HS-5 (cell line): ENCODE measurements at places on chromosomes 16 and 17.

- no peak for DNase-seq
Observed at GRCh38 chr17:12342609-12343435, 322.1 kb downstream of the MAP2K4 start.

DNA sequence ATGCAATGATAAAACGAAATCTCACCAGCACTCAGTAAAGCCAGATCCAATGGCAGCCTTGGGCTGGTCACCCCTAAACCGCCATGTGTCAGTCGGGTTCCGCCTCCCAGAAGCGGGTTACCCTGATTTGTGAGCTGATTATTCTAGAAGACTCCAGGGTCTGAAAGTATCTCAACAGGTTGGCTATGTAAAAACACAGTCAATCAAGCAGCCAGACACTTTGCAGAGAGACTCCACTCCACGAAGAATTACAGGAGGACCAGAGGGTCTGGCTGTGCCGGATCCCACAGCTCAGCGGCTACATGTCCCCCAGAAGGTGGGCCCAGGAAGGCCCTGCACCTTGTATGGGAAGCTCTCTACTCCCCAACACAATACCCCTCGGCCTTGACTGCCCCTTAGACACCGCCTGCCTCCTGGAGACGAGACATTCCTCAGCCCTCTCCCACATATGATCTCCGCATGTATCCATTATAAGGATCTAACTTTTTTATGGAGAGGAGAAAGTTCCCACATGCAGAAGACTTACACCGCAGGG is 23.3 kb downstream of the ZFHX3 start:
- DNase-seq = no peak

DNA sequence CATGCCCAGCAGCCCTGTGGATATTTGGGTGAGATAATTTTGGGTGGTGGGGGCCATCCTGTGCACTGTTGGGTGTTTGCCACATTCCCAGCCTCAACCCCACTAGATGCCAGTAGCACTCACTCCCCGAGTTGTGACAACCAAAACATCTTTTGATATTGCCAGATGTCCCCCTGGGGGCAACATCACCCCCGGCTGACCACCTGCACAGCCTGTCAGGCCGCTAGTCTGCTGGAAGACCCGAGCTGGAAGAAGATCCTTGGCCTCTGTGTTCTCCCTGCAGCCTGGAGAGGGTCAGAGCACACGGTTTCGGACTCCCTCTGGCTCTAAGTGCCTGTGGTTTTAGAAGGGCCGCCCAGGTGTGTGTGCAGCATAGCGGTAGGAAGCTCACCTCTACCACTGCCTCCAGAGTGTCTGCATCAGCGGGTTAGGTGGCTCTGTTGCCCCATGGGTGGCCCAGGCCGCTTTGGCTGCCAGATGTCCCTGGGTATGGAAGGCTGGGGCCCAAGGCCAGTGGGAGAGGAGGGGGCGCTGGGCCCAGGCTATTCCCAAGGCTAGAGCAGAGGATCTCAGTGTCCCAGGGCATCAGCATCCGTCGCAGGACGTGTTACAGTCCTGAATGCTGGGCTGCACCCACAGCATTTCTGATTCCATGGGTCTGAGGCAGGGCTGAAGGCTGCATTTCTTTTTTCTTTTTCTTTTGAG is 195.8 kb upstream of the GSE1 start:
- no peak for DNase-seq

DNA sequence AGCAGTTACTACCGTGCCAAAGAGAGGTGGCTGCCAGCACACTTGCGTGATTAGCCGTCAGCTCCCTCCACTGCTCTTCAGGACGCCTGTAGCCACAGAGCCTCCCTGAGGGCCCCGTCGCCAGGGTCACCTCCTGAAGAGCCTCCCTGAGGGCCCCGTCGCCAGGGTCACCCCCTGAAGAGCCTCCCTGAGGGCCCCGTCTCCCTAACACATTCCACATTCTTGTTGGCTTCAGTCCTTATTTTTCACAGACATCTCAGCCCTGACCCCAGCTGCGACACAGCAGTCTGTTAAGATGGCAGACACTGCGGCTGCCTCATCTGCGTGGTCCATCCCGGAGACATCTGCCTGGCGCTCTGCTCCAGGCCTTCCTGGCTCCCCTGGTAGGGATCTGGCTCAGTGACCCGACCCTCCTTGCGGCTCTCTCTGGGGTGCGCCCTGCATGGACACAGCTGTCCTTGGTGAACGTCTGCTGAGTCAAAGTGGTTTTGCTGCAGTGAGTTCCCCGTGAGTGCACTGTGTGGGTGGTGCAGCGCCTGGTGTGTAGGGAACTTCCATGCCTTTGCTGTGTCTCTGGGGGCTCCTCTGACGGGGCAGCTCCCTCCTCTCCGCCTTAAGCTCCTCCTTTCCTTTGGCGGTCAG is 11.4 kb downstream of the ACSF3 start:
- no peak for DNase-seq

GRCh38 chr16:30456302-30456701 is 10.6 kb upstream of the SEPHS2 start:
- no peak for DNase-seq

DNA sequence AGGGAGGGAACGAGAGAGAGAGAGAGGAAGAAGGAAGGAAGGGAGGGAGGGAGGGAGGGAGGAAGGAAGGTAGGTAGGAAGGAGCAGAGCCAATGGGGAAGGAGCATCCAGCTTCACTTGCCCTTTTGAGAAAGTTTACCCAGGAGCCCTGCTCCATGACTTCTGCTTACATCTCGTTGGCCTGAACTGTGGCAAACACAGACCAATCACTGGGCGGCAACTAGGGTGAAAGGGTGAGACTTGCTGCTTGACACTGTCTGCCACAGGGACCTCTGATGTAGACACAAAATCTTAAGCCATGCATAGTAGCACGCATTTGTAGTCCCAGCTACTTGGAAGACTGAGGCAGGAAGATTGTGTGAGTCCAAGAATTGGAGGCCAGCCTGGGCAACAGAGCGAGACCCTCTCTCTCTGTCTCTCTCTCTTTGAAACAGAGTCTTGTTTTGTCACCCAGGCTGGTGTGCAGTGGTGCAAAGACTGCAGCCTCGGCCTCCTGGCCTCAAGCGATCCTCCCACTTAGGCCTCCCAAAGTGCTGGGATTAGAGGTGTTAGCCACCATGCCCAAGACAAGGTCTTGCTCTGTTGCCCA is 19.5 kb upstream of the TUBG2 start:
- DNase-seq = no peak

DNA sequence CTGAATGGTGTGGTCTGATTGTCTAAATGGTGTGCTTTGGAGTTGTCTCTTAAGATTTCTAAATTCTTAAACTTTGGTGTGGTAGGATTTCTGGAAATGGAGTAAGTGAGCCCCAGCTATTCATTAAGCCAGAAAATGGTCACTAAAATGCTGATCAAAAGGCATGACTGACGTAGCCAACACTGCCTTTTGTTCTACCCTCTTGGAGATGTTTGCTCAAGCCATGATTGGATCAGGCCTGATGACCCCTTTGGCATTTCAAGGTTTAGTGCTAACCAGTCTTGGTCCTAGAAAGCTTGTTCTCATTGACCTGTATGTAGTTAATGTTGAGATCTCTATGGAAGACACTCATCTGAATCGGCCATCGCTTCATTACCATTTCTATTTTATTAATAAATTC is 68.0 kb downstream of the KNOP1 start:
- no peak for DNase-seq

DNA sequence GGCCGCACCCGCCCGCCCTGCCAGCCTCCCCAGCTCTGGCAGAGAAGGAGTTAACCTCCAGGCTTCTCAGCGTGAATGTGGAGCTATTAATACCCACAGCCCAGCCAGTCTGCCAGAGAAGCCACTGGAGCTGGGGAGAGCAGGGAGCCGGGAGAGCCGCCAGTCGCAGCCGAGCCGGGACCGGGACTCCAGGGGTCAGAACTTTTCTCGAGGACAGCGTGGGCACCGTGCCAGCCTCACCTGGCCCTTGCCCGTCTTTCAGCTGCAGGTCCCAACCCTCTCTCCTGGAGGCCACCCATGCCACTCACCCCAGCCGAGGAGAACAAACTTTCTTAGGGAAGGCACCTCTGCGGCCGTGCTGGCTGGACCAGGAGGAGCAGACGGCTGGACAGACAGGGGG is 33.8 kb upstream of the SBK1 start:
- DNase-seq = no peak

GRCh38 chr17:81399481-81400153 is 4.4 kb downstream of the BAHCC1 start:
- no peak for DNase-seq

DNA sequence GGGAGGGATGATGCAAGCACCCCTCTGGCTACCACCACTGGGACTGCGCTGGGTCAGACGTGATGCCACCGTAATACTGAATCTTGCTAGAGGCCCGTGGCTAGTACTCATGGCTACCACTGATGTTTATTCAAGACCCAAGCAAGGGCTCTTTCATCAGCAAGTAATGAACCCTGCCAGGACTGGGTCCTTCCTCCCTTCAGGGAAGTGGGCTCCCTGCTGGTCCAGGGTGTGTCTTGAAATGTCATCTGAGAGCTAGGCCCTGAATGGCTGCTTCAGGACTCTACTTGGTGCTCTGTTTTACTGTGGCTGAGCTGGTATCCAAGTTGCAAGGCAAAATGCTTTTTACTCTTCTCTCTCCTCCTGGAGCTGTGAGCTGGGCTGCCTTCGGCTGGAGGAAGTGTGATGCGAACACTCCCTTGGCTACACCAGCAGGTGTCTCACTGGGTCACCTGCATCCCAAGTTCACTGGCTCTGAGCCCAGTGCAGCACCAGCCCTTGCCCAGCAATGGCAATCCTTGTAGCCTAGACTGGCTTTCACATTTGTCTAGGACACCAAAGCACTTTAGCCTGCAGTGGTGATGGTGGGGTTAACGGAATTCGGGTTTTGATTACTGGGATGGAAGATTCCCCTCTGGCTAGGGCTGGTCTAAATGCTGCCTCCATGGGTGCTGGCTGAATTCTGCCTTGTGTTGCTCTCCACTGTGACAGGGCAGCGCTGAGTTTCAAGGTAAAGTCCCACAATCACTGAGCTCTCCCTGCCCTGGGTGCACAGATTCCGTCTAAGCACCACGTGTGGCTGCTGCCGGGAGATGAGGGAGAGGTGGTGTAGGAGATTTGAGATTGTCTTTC is 98.6 kb downstream of the USP22 start:
- no peak for DNase-seq

DNA sequence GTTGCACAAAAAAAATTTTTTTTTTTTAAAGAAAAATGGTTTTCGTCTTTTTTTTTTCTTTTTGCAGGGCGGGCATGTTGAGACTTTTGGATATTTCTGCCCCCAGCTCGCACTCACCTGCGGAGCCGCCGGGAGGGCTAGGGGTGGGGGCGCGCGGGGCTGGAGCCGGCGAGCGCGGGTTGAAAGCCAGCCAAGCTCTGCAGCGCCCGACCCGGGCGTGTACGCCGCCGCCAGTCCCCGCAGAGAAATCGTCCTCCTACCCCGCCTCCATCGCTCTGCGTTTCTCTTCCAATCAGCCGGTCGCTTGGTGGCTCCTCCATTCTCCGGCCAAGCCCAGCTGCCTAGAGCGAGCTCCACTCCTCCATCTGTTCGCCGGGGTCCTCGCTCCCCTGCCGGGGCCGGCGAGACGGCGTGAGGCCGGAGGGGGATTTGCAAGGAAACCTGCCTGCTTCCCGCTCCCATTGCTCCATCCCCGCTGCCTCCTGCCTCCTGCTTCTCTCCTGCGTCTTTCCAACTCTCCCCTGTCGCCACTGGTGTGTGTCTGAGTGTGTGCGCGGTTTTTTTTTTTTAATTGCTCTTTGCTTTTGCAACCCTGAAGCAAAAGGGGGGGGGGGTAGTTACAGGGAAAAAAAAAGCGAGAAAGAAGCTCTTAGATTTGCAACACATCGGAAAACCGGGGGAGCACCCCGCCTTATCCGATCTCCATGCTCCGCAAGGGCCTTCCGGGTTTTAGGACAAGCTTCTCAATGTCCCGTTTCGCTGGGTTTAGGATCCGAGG is 1.8 kb upstream of the UBTF start:
- no peak for DNase-seq

DNA sequence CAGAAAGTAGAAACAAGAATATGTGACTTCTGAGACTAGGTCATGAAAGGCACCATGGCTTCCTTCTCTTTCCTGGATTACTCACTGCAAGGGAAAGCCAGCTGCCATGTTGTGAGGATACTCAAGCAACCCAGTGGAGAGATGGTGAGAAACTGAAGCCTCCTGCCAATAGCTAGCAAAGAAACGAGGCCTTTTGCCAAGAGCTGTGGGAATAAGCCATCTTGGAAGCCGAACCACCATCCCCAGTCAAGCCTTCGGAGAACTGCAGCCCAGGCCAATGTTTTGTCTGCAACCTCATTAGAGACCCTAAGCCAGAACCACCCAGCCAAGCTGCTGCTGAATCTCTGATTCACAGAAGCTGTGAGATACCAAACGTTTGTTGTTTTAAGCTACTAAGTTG is 104.7 kb upstream of the CRHR1 start:
- DNase-seq = no peak

DNA sequence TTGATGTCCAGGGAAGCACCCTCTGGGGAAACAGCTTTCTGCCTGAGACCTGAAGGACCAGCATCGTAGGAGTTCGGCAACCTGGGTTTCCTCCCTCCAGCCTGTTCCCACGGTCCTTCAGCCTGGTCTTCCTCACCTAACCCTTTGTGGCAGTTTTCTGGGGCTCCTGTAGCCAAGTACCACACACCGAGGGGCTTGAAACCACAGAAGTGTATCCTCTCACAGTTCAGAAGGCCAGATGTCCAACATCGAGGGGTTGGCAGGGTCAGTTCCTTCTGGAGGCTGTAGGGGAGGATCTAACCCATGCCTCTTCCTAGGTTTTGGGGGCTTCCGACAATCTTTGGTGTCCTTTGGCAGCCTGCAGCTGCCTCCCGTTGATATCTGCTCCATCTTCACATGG is 381.0 kb upstream of the TNRC6C start:
- no peak for DNase-seq

DNA sequence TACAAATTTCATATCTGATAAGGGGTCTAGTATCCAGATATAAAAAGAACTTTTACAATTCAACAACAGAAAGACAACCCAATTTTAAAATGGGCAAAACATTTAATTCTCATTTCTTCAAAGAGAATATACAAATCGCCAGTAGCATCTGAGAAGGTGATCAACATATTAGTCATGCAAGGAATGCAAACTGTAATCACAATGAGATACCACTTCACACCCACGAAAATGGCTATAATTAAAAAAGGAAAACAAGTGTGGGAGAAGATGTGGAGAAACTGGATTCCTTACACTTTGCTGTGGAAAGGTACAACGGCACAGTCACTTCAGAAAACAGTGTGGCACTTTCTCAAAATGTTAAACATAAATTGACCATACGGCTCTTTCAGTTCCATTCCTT is 168.2 kb downstream of the VPS53 start:
- no peak for DNase-seq
